ENCODE measurements at places on chromosomes 4 and X. TPM values are rescaled to one million over a fixed set of nuclear protein-coding genes. Genes with fewer than 3 reads are reported as not detected.
A peak's percentile ranks its signal among the peaks of the same experiment; 100 is the strongest.

GRCh38 chr4:11106759-11107158 is 321.9 kb downstream of the HS3ST1 start:
- no peak for DNase-seq

GRCh38 chrX:119981286-119982070 is 37.9 kb upstream of the NKAP start:
- no peak for DNase-seq

DNA sequence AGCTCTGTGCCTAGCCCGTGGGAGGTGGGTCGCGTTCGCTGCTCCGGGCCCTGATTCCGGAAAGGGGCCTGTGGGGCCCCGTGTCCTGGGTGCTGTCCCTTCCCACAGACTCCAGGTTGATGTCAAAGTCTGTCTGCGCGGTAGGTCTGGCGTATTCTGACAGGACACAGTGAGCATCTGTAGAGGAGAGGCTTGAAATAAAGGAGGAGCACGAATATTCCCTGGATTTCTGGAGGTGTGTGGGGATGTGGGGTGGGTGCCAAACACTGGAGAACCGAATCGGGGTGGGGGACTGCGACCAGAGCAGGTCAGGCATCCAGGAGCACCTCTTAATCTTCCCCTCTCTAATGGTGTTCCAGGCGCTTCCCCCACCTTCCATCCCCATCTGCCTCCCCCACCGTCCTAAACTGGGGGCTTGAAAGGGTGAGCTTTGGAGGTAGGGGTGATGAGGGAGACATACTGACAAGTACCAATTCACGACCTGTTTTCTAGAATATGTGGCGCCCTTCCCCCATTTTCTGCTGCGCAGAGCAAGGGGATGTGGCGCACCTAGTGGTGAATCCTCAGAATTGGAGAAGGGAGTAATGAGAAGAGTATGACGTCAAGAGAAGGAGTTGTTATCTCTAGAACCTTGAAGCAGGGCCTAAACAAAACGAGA is 877 bp downstream of the GPRASP1 start:
- DNase-seq = no peak

DNA sequence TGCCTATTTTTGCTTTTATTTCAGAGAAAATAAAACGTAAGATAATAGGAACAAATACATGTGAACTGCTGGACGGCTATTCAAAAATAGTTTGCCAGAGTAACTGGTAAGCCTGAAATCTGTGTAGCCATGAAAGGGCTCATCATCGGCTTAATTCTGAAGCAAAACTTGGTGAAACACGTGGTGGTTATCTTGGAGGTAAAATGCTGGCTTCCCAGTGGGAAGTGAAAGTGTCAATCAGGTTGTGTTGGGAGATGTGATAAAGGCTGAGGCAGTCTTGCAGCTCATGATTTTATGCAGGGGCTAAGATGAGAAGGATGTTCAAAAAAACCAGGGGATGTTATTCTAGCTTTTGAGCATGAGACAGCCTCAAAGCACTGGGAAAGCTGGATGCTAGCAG is 36.1 kb upstream of the TLR2 start:
- no peak for DNase-seq

GRCh38 chr4:68375667-68376559 is 26.0 kb upstream of the YTHDC1 start:
- peak; percentile 41 for DNase-seq

GRCh38 chrX:31870267-31870666 is 798.4 kb upstream of the FTHL17 start:
- no peak for DNase-seq

DNA sequence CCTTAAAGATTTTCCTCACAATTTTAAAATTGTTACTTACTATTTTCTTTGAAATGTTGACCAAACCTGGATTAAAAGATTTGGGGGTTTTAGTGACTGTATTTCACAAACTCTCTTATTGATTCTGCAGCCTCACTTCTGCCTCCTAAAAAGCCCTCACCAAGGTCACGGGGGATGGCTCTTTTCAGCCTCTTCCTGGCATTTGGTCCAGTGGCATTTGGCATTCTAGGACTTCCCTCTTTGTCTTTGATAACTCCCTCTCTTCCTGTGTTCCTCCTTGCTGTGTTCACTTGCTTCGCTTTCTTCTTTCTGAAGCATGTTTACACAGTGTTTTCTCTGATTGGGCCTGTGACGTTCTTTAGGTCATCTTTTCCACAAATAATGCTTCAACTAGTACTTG is 21.5 kb downstream of the PKD2 start:
- DNase-seq = no peak

DNA sequence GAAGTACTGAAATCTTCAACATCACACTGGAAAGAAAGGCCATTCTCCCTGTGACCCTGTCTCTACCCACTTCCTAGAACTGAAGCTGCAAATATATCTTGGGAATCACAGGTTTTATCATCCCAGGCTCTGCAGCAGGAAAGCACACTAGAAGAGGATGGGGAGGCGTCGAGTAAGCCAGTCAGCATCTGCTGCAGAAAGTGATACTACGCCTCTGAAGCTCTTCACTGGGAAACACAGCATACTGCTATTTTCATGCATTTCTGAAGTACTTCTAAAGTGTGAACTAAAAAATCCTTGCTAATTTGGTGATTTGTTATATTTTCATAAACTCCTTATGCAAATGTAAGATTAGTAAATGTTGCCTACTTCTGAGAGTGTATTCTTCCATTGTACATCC is 29.1 kb downstream of the RAB33B start:
- no peak for DNase-seq

RHOXF1 gene
- not detected for total RNA-seq

SLC25A14 gene
- 16.0 TPM for total RNA-seq

PDGFRA gene
- 9.2 TPM for total RNA-seq

Data from astrocyte (in vitro differentiated cells and primary cell).